NCI-H460 (cell line): ENCODE measurements at places on chromosomes 7 and 10.

- no peak for DNase-seq
Measured at GRCh38 chr7:24773646-24774045, 16.4 kb upstream of the GSDME start.

GRCh38 chr10:51642581-51642980 is 56.8 kb downstream of the CSTF2T start:
- DNase-seq: no peak

GRCh38 chr10:88994019-88994418 is 3.4 kb downstream of the FAS start:
- no peak for DNase-seq

DNA sequence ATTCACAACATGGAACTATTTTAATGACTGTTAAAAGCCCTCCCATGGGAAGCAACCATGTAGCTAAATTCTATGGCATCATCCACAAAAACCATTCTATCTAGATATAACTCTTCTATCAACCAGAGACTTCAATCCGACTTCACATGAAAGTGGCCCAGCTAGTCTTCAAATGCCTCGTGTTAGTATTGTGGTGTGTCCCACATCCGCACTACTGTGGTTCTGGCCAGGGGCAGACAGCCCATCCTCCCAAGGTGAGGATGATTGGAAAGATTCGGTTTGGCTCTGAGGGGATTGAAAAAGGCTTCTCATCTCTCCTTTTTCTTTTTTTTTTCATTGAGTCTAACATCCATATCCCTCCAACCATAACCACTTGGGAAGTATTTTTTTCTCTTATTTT is 253.0 kb upstream of the KLF6 start:
- DNase-seq: no peak

- no peak for DNase-seq
Measured at GRCh38 chr7:104956753-104957450, 57.1 kb upstream of the KMT2E start.

GRCh38 chr7:55031075-55031474 is 12.3 kb downstream of the EGFR start:
- DNase-seq: no peak

GRCh38 chr7:1695800-1696454 is 25.9 kb downstream of the ELFN1 start:
- DNase-seq: no peak

GRCh38 chr10:129467359-129468064 is 471 bp downstream of the MGMT start:
- no peak for DNase-seq

DNA sequence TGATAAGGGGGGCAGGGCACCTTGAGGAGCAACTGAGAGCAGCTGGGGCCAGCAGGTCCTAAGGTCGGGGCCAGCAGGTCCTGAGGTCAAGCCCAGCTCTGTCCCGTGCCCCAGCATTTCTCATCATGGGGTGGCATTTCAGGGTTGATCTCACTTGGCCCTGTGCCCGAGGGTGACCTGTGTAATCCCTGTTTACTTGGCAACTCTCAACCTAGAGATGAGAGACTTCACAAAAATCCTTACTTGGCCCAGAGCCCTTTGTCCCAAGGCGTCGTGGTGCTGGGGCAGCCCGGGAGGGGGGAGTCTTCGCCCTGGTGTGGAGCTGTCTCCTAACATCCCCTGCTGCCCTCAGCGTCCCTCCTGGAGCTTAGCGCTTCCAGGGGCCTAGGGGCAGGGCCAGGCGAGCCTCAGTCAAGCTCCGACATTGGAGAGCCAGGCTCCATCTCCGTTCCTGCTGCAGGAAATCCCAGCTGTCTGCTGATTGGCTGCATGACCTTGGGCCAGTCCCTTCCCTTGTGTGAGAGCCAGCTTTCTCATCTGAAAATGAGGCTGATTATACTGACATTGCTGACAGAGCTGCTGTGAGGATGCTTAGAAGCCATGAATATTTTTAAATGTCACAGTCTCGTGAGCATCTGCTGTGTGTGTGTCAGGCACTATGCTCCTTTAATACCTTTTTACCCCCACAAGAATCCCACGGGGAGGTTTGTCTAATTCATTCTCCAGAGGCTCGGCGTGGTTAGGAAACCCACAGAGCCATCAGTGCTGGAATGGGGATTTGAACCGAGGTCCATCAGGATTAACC is 94.3 kb downstream of the ZMIZ1 start:
- DNase-seq: no peak

- no peak for DNase-seq
Measured at GRCh38 chr7:45163692-45164052, 6.1 kb downstream of the RAMP3 start.

DNA sequence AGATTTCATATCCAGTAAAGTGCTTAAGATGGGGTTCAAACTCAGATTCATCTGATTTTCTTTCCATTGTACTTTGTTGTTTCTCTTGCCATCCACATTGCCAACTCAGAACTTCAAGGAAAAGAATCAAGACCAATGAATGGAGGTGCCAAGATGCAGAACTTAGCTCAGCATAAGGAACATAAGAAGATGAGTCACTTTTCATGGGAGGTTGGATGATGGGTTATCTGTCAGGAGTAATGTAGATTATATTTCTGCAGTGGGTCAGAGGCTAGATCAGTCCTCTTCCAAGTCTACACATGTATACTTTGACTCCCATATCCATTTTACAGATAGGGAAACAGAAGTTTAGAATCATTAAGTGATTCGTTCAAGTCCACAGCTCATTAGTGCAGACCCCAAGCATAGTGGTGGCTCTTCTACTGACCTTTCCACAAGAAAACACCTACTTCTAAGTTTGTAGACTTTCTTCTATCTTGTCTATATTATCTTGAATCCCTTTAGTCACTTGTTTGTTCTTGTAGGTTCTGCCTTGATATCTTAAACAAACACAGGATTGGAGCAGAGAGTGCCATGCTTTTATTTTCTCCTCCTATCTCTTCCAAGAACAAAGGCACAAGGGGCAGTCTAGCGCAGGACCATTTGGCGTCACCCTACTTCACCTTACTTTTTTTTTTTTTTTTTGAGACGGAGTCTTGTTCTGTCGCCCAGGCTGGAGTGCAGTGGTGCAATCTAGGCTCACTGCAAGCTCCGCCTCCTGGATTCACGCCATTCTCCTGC is 14.0 kb upstream of the ADD3 start:
- no peak for DNase-seq

- no peak for DNase-seq
Measured at GRCh38 chr7:107384025-107384424, 85.8 kb upstream of the GPR22 start.

DNA sequence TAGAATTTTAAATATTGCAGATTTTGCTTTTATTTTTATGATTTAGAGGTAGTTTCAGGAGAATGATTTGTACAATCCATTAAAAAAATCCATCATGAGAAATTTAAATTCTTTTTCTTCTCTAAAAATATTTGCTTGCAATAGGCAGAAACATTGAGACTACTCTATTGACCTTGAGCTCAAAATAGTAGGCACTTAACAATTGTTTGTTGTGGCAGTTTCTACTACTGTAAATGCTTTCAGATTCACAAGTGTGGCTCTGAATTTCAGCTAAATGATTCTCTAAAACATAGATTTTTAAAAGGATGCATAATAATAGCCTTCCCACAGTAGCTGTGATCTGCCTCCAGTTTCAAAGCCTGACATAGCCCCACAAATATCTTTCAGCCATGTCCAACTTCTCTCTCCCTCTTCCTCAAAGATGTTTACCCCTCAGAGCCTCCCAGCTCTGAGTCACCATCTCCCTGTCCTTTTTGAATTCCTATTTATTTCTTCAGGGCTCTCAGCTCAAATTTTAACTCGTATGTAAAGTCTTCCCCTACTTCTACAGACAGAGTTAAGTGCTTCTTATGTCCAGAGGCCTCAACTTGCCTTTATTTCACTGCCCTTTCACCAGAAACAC is 160.5 kb downstream of the AOAH start:
- no peak for DNase-seq

- no peak for DNase-seq
Measured at GRCh38 chr7:155422151-155422550, 35.8 kb upstream of the EN2 start.

GRCh38 chr7:36182854-36183604 is 30.0 kb downstream of the EEPD1 start:
- no peak for DNase-seq

DNA sequence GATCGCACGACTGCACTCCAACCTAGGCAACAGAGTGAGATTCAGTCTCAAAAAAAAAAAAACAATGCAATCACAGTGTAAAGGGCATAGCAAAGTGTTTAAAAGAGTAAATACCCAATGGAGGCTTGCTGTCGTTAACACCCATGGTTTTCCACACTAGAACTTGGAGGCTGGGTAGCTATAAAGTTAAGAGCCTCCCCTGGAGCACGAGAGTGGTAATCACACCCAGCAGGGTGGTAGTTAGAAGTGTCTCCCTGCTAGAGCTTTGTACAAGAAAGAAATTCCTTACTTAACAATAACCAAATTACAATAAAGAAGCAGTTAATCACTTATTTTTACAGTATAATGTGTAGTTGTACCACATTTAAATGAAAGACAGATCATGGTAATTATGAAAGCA is 1078.9 kb downstream of the NRG3 start:
- no peak for DNase-seq

DNA sequence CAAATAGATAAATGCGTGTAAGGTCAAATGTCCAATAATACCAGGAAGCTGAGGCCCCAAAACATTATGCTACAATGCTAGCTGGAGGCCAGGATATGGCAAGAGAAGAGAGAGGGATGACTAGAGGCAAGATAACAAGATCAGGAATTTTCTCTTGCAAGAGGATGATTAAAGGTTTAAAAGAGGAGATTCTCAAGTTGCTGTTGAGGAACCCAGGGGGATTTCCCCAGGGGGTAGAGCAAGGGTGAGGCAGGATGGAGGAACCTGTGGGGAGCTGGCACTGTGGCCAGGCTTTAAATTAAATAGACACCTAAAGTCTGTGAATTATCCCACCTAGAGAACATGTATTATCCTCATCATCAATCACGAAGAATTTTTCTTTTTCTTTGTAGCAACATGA is 3.4 kb upstream of the TAS2R60 start:
- no peak for DNase-seq

GRCh38 chr10:15316145-15316544 is 54.9 kb downstream of the FAM171A1 start:
- DNase-seq: no peak

- no peak for DNase-seq
Measured at GRCh38 chr10:543131-543530, 146.3 kb downstream of the DIP2C start.

GRCh38 chr7:139940866-139941265 is 111.8 kb downstream of the TBXAS1 start:
- no peak for DNase-seq

- DNase-seq: no peak
Measured at GRCh38 chr7:40015790-40016296, 65.8 kb downstream of the CDK13 start.

- no peak for DNase-seq
Measured at GRCh38 chr10:128744811-128745305, 618.6 kb upstream of the MKI67 start.

GRCh38 chr7:154794147-154794780 is 208.7 kb downstream of the PAXIP1 start:
- no peak for DNase-seq

GRCh38 chr7:83976302-83976701 is 218.3 kb downstream of the SEMA3A start:
- peak; percentile 45 for DNase-seq

- peak; percentile 90 for DNase-seq
Measured at GRCh38 chr7:46512891-46513413, 591.9 kb upstream of the IGFBP3 start.

- no peak for DNase-seq
Measured at GRCh38 chr7:151426904-151427704, 12.8 kb downstream of the CRYGN start.

GRCh38 chr7:44052771-44053365 is 8.4 kb downstream of the DBNL start:
- no peak for DNase-seq

DNA sequence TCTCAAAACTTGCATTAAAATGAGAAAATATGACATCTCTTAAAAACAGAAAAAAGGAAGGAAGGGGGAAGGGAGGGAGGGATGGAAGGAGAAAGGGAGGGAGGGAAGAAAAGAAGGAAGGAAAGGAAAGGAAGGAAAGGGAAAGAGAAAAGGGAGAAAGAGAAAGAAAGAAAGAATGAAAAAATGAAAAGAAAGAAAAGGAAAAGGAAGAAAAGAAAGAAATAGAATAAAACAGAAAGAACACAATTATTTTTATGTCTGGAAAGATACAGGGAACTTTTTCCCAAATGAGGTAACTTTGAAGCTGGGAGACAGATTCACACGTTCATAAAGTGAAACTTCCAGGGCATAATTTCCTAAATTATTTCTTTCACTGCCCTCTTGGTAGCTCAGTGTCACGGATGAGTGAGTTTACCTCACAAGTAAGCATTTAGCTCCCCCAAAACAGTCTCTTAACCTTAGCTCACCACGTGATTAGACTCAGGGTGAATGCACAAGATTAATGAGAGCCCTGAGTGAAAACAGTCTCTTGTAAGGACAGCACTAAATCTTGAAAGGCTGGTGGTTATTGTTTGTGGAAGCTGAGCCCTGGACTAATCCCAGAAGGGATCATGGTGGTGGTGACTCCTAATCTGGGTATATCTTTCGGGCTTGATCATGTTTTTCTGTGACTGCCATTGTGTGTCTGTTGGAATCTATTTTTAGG is 74.1 kb upstream of the HDAC9 start:
- DNase-seq: no peak

- no peak for DNase-seq
Measured at GRCh38 chr10:34748767-34749166, 66.3 kb downstream of the PARD3 start.

GRCh38 chr10:50636618-50637579 is 13.1 kb upstream of the SGMS1 start:
- DNase-seq: no peak
